Adipocyte (in vitro differentiated cells): ENCODE measurements at places on chromosomes 12 and 14.

DNA sequence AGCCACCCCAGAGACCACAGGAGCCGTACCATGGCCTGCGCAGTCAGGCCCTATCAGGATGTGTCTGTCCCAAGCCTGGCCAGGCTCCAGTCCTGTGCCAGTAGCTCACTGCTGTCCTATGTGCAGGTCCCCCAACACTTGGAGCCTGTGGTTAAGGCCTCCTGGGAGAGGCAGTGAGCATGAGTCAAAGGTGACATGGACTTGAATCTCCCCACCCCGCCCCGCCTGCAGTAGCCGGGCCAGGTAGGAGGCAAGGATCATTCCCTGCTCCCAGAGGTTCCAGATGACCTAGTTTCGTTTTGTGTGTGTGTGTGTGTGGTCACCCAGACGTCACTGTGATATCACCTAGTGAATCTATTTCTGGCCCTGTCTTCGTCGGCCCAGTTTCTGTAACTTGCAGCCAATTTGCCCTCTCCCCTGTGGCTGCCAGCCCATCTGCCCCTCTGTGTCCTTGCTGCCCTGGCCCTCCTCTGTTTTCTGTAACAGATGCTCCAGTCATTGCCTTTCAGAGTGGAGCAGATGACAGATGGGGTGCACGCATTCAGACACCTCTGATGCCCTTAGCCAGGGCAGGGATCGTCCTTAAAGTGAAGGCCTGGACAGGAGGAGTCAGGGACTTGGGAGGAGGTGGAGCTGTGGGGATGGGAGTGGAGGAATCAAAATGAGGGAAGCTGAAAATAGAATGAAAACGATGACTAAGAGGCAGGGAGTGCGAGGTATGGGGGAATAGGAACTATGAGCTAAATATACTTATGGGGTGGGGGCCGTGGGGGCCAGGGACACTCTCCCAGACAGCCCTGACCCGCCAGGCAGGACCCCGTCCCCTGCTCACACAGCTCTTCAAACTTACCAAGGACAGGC, 37.4 kb downstream of the SLC6A12 start:
- peak; percentile 42 for DNase-seq

DNA sequence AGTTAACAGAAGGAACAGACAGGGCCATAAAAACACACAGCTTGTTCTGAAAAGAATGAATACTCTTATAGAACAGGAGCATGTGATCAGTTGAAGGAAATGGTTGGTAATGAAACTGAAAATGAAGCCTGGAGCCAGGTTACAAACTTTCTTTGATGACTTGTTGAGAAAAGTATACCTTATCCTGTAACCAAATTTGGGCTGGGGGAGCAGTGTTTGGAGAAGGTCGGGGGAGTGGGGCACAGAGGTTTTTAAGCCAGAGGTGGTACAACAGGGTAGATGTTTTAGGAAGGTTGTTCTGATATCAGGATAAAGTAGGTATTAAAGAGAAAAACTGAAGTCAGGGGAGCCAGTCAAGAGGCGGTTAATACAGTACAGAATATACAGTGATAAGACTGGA, 8.2 kb downstream of the GOLT1B start:
- DNase-seq = no peak

DNA sequence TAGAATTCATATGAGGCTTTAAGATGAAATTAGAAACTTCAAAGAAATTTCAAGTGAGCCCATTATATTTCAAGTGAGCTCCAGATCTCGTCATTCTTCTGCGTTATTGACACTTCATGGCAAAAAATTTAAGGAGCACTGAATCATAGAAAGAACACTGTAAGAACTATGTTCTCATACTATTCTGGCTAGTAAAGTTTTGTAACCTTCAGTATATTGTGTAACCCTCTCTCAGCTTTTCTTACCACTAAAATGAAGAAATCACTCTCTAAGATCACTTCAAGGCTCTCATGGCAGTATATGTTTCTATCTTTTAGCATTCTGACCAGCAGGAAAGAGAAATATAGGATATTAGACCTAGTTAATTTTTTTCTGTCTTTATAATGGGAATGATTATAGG, 6.3 kb downstream of the GPHN start:
- DNase-seq = peak; percentile 73

DNA sequence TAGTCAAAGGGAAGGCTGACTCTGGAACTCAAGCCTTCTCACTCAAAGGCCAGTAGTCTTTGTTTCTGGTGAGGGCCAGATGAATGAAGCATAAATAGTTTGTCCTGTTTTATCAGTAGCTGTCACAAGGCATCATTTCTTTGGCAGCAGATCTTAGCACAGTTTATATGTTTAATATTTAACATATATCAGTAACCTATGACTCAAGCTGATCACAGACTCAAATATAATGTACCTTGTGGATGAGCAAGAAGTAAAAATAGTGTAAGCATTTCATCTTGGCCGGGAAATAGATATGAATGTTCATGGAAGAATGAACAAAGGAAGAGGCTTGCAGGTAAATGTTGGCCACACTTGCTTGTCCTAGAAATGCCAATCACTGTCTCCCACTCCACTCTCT, 158.3 kb upstream of the BMP4 start:
- DNase-seq = no peak

GRCh38 chr12:3885277-3886094, 12.3 kb upstream of the PARP11 start:
- DNase-seq = peak; percentile 91

- DNase-seq = no peak
These were observed 254.8 kb downstream of the PRKD1 start for GRCh38 chr14:29672831-29673230.

DNA sequence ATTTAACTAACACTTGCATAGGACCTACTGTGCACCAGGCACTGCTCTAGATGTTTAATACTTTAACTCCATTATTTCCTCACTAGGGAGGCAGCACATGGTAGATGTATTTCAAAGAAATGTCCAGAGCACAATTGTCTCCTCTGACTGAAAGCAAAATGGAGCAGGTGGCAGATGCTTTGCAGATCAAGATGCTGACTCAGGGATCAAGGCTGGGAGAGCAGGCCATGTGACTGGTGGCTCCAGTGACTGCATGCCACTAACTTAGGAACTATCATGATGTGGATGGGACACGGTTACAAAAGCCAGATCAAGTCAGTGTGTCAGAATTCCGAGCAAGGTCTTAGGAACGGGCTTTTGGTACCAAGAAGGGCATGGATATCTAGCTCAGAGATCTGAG, 28.2 kb downstream of the SERPINA11 start:
- DNase-seq = no peak

DNA sequence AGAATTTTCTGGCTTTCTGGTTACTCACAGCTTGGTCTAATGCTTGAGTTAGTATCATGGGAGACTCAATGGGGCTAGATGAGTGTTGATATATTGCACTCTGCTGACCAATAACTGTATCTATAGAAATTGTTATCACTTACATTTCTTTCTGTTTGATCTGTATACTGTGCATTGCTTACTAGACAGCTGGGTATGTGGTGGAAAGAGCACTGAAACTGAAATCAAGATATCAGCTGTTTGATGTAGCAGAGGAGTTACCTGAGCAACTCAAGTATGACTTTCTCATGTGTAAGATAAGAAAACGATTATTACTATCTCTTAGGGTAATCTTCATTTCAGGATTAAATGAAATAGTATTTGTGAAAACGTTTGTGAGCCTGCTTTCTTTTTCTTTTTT, 183.0 kb downstream of the SLC15A5 start:
- DNase-seq = no peak

DNA sequence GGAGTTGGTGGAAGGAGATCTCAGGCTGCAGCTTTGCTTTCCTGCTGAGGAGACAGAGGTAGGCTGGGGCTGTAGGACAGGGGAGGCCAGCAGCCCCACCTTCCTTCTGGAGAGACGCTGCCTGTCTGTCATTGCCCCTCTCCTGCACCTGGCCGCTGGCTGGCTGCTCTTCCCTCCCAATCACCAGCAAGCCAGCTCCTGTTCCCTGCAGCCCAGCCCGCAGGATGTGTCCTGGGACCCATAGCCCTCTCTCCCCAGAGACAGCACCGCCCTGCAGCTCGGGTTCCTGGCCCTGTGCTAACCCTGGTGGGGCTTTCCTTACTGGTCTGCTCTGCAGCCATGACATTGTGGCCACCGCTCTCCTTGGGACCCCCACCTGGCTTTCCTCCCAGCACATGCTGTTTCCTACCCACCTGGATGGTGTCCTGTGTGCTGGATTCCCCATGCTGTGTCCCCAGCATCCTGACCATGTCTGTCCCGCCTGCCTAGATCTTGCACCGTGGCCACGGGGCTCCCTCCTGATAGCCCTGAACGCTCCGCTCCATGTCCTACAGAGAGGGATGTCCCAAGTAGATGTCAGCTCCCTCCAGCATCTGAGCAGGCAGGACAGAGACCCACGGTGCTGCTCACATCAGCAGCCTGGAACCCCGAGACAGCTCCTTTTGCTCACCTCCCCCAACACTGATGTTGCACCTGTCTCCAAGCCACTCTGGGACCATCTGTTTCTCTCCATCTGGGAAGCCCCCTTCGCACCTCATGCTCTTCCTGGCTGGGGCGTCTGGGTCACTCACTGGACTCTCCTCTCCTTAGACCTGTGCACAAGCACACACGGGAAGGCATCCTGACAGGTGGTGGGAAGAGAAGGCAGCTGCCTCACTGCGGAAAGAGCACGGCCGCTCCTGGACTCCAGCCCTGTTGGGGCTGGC, 1.1 kb upstream of the MTA1 start:
- no peak for DNase-seq

- no peak for DNase-seq
These were observed 18.1 kb downstream of the TPCN1 start for GRCh38 chr12:113239288-113239771.

GRCh38 chr14:51860825-51861499, 550 bp downstream of the GNG2 start:
- peak; percentile 52 for DNase-seq

- no peak for DNase-seq
These were observed 156.0 kb upstream of the ARHGAP5 start for GRCh38 chr14:31920989-31921650.

- no peak for DNase-seq
These were observed 675.0 kb downstream of the TMEM121 start for GRCh38 chr14:106201376-106201775.

DNA sequence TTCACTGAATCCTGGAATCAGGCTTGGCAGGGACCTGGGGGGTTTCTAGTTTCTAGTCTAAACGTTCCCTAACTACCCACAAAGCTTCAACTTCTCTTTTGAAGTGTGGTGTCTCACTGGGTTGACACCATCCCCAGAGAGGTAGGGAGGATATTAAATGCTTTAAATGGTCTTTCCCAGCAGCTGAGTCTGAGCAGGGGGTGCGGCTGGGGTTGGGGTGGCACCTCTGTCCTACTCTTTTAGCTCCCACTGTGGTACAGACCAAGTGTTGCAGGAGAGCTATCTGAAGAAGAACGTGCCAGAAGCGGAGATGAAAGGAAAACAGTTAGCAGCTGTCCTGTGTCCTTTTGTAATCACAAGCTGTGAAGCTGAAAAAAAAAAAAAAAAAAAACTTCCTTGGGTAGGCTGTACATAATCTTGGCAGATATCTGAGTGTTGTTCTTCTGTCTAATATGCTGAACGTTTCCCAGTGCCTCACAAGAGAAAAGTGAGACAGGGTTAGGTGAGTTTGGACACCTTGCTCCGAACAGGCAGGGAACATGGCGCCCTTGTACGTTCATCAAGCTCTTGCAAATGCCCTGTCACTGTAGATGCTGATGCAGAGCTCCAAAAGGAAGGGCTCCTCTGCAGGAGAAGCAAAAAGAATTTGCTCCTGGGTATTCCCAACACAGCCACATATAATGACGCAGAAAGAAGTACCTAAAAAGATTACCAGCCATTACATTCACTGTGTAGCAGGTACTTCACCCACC, 447.2 kb downstream of the APAF1 start:
- DNase-seq = no peak

GRCh38 chr12:50579757-50580267, 75.0 kb downstream of the DIP2B start:
- no peak for DNase-seq

DNA sequence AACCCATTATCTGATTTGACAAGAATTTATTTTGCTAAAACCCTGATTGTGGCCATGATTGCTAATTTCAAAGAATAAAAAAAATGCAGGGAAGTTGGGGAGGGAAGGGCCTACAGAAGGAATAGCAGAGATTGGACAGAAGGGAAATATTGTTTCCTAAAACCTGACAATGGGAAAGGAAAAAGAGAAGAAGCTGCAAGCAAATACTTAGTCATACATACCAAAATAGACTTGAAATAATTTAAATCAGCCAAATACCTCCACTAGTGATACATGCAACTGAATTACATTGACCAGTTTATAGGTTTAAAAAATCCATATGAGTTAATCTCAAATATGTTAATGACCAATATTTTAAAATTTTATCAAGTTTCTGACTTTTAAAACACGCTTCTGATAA, 75.1 kb downstream of the PELI2 start:
- DNase-seq = no peak

DNA sequence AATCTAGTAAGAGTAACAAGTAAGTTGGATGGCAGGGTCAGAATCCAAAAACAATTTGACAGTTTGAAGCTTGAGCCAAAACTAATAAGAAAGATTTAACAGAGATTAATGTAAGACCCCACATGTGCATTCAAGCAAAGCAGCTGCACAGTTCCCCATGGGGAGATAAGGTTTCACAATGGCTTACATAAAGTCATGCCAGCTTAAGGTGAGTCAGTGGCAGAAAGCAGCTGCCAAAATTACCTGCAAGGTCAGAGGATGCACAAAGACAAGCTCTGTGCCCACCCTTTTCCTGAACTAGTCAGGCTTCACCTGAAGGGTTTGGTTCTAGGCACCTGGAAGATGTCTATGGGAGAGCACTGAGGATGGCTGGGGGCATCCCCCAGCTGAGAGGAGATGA, 36.6 kb upstream of the KRT77 start:
- DNase-seq = no peak

DNA sequence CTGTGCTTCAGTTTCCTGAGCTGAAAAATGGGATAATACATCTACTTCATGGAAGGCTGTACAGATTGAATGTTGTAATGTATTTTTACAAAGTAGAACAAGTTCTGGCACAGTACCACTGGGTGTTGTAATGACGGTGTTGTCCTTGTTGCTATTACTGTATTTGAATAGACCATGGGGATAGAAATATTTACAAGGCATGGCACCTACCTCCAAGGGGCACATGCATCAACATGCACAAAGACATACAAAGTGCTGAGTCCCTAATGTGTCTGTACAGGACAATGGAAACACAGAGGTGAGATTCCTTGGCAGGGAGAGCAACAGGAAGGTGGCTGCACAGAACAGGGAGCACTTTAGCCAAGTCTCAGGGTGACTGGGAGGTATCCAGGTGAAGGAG, 930.6 kb upstream of the TMEM132C start:
- no peak for DNase-seq

DNA sequence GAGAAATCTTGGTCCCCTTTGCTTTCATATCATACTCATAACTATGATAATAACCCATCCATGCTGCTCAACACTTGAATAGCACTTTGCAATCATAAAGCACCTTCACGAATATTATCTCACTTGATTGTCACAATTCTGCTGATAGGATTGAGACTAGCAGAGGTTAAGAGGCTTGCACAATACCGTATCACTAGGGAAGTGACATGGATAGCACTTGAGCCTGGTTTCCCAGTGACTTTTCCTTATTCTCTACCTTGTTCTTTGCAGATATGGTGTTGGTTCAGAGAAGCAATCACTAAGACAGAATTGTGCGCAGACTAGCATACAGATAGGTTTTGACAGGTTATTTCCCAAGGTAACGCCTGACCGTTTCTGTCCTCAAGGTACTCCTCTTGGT, 186.6 kb upstream of the GZMB start:
- DNase-seq = no peak

- no peak for DNase-seq
These were observed 183.4 kb downstream of the PTPN11 start for GRCh38 chr12:112602150-112602549.
